ENCODE measurements at places on chromosomes 3 and 15.

DNA sequence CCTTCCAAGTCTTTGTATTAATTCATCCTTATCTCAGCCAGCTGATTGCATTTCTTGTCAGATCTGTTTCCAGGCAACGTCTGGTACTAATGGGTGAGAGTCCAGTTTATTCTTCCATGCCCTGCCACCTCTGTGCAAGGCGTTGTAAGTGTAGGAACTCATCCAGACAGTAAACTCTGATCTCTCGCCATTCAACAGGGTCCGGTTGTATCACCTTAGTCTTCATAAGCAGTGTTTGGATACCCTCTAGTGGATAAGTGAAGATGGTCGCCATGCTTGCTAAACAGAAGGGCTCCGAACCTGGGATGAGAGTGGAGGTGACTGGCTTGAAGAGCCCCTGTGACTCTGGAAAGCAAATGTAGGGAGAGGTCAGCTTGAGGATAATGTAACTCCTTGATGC, 51.6 kb upstream of the CMTM7 start:
- no peak for DNase-seq

- DNase-seq, result no peak
These were observed 295.3 kb upstream of the SLITRK3 start for GRCh38 chr3:165491487-165491886.

- no peak for DNase-seq
These were observed 3.1 kb downstream of the ANXA2 start for GRCh38 chr15:60394689-60395097.

- DNase-seq, result no peak
These were observed 5.8 kb upstream of the GLCE start for GRCh38 chr15:69154684-69155083.

DNA sequence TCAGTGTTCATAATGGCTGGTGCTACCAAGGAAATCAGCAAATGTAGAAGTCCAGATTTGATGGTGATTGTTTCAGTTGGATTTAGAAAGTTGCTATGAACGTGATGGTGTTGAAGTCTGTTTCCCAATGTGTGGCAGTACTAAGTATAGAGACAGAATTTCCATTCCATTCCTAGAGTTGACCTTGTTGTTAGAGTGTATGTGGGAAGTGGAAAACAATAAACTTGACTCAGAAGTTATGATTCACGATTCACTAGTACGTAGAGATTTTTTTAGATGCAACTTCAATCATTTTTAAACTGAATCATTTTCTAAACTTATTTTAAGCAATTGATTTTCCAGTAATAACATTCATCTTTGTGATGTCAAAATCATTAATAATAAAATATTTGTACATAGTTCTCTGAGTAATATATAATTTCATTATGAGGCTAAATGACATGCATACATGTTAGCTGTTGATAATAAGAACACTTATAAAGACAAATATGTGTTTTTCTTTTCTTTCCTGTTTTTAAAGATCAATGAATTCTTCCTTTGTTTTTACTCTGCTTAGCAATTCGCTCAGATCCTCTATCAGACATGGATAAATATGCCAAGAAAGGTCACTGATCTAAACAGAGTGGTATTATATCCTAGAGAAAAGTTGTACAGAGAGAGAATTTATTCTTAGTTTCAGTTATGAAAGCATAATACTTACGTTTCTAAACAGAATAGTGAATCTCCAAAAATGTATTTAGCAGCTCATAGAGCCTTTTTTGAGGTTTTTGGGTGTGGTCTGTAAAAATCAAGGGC, 108.8 kb upstream of the GPR149 start:
- DNase-seq, result no peak

DNA sequence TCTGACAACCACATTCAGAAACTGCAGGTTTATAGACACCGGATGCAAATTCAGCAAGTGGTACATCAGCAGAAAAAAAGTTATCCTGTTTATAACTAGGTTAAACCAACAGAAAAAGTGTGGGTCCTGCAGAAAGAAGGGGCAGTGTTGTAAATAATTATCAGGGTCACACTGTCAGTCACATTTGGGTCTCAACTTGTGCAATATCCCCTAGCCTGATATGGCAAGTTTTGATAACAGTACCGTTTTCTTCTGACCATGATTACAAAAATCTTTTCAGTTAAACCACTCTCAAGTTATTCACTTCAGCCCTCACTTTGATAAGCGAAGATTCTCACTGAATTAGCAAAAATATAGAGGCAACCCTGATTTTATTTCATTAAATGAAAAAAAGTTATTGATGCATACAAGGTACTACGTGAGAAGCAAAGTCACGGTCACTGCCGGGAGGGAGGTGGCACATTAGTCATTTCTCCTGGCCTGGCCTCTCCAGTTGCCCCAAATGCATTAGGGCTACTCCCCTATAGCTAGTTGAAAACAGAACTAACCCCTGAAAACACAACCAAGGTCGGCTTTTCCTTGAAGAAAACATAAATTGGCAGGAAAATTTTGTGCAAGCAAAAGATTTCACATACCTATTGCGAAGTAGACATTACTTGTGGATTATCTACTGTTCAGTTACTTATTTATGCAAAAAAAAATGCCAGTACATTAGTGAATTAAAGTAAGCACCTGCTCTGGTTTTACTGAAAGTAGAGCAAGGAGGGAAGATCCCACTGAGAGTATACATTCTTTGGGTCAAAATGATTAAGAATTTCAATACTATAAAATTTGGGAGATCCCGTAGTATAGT, 28.6 kb downstream of the IL5RA start:
- DNase-seq, result no peak

DNA sequence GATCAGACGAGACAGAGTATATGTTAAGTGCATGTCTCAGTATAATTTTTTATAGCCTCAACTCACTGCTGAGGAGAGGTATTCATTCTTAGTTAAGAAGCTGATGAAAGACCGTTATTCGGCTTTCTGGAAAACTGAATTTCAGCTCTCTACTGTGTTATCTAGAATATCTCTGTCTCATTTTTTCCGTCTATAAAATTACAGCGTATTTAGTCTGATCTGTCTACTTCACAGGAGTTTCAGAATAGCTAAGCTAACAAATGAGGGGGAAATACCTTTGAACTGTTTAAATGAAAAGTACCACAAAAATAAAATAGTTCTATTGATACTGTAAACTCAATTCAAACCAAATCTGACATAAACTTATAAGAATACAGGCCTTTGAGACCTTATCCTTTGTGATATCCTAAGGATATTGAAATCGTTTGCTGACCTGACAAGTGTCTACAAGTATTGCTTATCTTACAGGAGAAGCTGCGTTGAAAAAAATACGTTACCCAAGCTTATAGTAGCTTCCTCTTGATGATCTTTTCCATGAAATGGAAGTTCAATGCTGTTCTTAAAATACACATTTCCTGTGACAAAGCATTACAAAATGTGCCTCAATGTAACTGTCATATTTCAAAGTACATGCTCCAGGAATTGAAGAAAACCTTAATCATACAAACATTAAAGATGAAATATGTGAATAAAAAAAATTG, 104.6 kb downstream of the IL1RAP start:
- DNase-seq, result no peak

DNA sequence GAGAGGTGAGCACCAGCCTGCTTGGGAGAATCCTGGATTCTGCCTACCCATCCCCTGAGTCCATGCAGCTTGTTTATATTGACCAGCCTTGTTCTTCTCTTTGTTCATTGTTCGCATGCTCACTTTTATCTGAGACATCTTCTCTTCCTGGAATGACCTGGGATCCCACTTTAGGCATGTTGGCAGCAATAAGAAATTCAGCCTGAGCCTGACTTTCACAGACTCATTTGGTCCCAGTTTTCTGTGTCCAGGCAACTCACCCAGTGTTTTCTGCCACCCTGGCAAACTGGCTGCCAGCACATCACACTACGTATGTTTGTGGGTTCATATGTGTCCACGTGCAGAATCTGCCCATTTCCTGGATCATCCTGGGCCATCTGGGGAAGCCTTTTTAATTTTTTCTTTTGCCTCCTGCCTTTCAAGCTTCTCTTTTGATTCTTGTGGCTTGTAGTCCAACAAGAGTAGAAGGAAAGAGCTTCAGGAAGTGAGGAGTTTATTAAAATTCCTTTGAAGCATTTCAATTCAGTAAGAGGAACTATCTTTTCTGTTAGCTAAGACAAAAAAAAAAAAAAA, 199.9 kb downstream of the FNDC3B start:
- no peak for DNase-seq

DNA sequence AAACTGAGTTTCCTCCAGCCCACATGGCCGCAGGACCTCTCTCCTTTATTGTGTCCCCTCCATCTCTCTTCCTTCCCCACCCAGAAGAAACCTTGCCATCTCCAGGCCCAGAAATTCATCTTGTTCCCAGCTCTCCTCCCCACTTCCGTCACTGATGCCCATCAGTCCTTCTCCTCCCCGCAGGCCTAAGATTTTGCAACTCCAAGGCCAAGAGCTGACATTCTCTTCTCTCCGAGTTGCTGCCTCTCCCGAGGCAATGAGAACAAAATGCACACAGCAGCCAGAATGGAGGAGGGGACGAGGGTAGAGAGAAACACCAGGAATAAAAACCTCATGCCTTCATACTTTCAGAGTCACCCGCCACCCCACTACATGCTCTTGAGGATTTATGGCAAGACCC, 526.5 kb upstream of the PROK2 start:
- DNase-seq, result no peak

- no peak for DNase-seq
These were observed 4.2 kb upstream of the CNBP start for GRCh38 chr3:129187857-129188256.

DNA sequence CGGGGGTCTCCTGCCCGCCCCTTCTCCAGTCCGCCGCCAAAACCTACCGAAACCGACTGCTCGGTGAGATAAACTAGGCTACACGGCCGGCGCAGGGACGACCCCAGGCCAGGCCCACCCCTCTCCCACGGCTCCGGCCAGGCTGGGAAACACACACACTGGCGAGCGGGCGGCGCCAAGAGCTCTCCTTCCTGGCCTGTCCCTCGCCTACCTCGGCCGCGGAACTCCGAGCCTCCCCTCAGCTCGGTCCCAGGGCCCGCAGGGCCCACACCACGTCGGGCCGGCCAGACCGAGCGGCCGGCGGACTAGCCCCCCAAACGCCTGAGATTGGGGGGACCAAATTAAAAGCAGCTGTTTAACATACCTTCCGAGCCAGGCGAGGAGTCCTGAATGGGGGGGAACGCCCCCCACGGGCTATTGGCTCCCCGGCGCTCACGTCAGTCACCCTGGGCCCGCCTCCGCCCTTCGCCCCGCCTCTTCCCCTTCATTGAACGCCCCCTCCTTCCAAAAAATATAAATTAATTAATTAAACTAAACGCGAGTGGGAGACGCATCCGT, 4.0 kb upstream of the SIN3A start:
- peak; percentile 79 for DNase-seq

DNA sequence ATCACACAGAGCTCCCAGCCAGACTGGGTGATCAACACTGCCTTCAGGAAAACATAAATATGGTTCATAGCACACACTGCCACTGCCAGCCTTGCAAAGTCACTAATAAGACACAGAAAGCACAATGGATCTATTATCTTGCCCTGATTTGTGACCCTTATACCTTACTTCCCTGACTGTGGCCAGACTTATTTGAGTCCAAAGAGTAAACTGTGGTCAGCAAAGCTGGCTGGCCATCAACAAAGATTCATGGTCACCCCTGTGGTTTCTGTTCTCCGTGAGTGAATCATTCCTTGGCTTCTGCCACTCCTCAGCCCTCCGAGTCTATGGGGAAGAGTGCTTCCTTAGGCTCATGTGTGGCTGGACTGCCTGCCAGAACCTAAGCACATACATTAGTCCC, 437.7 kb downstream of the RAP2B start:
- no peak for DNase-seq

GRCh38 chr3:197394464-197395321, 96.3 kb upstream of the DLG1 start:
- no peak for DNase-seq

DNA sequence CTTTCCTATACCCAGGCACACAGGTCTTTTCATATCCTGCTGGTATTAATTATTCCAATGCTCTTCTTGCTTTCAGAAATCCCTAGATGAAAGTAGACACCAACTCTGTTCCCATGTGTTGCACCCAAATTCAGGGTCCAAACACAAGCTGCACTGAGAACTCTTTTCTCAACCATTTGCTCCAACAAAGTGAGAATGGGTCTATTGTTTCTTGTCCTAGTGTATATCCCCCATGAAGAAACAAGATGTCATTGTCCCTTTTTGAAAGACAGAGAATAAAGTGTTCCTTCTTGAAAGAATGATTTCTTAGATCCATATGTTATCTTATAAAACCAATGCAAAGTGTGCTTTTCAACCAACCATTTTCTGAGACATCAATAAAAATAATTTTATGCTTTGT, 353.7 kb downstream of the CNTN6 start:
- no peak for DNase-seq

DNA sequence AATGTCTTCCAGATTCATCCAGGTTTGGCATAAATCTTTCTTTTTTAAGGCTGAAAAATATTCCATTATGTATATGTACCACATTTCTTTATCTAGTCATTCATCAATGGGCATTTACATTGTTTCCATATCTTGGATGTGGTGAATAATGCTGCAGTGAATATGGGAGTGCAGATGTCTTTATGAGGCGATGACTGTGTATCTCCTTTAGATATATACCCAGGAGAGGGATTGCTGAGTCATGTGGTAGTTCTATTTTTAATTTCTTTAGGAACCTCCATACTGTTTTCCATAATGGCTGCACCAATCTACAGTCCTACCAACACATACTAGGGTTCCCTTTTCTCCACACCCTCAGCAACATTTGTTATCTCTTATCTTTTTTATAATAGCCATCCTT, 96.3 kb downstream of the LRRC28 start:
- DNase-seq, result no peak

- DNase-seq, result no peak
These were observed 49.8 kb upstream of the SYN2 start for GRCh38 chr3:11954312-11954934.

- no peak for DNase-seq
These were observed 13.1 kb downstream of the PLAAT1 start for GRCh38 chr3:193253986-193254660.

GRCh38 chr3:21859124-21860081, 108.4 kb upstream of the ZNF385D start:
- no peak for DNase-seq

GRCh38 chr3:23041918-23042696, 161.0 kb upstream of the UBE2E2 start:
- DNase-seq, result no peak

- no peak for DNase-seq
These were observed 445.5 kb upstream of the TBL1XR1 start for GRCh38 chr3:177642804-177643125.

DNA sequence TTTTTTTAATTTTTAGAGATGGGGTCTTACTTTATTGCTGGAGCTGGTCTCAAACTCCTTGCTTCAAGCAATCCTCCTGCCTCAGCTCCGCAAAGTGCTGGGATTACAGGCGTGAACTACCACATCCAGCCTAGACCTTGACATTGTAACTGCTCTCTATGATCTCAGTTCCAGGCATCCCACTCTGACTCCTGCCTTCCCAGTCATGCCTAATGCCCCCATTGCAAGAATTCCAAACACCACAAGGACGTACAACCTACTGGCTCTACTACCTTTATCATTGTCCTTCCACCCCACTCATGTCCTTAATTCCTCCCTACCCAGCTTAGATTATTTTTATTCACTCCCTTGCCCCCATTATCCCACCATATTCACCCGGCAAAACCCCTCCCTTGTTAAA, 21.6 kb downstream of the NKIRAS1 start:
- no peak for DNase-seq
